ENCODE measurements at places on chromosomes 16 and 17.
A peak's percentile ranks its signal among the peaks of the same experiment; 100 is the strongest.

- H3K4me1 ChIP-seq, result peaks cover 26% of the 10 kb centered on the region
- H3K36me3 ChIP-seq, result no peaks in the 10 kb centered on the region
- peak overlapping the region; percentile 93 for H3K27ac ChIP-seq
- DNase-seq, result peak; percentile 41
- H3K27me3 ChIP-seq, result no peaks in the 10 kb centered on the region
Measured at GRCh38 chr17:75457047-75457654, 716 bp downstream of the TMEM94 start.

DNA sequence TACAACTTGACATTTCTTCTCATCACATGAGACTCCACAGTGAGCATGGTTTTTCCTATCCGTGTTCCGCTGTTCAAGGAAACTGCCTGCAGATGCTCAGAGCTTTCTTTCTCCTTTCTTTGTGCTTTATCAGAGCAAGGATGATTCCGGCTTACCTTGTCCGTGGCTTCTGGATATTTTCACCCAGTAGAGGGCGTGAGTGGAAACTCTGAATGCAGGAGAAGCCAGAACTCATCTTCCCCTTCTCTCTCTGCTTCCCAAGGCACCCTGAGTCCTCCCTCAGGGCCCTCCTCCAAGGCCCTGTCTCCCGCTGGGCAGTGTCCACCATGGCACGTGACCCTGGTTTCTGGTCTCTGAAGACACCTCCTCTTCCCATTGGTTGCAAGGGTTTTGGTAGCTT, 721.1 kb upstream of the RBFOX1 start:
- no peak overlapping the region for H3K4me3 ChIP-seq
- H3K27ac ChIP-seq, result no peak overlapping the region
- DNase-seq, result peak; percentile 26
- H3K4me1 ChIP-seq, result no peaks in the 10 kb centered on the region
- no peaks in the 10 kb centered on the region for H3K27me3 ChIP-seq

- H3K4me1 ChIP-seq, result peaks cover 3% of the 10 kb centered on the region
- H3K4me3 ChIP-seq, result no peak overlapping the region
- no peak for DNase-seq
- peaks cover 24% of the 10 kb centered on the region for H3K36me3 ChIP-seq
- H3K27me3 ChIP-seq, result peaks cover 10% of the 10 kb centered on the region
Measured at GRCh38 chr16:89115216-89115861, 21.7 kb downstream of the ACSF3 start.

- H3K27me3 ChIP-seq, result peaks cover 3% of the 10 kb centered on the region
- H3K27ac ChIP-seq, result no peak overlapping the region
- DNase-seq, result no peak
- H3K36me3 ChIP-seq, result no peaks in the 10 kb centered on the region
Measured at GRCh38 chr16:46737621-46738214, 10.4 kb downstream of the MYLK3 start.

- peaks cover 33% of the 10 kb centered on the region for H3K36me3 ChIP-seq
- DNase-seq, result no peak
- peaks cover 20% of the 10 kb centered on the region for H3K4me1 ChIP-seq
Measured at GRCh38 chr17:64769712-64770111, 107.6 kb upstream of the SMURF2 start.

- no peak within 1 kb of the TSS for H3K27ac ChIP-seq
- peaks cover 11% of the 10 kb centered on the region for H3K4me1 ChIP-seq
- DNase-seq, result no peak
- peaks cover 16% of the 10 kb centered on the region for H3K27me3 ChIP-seq
- H3K36me3 ChIP-seq, result peaks cover 20% of the 10 kb centered on the region
Measured at GRCh38 chr16:57999971-58000705, at the start of gene ZNF319. Gene ZNF319, minus strand, starts transcription at chr16:58000672. Its CDS starts 2,407 bp downstream, at chr16:57998265.

DNA sequence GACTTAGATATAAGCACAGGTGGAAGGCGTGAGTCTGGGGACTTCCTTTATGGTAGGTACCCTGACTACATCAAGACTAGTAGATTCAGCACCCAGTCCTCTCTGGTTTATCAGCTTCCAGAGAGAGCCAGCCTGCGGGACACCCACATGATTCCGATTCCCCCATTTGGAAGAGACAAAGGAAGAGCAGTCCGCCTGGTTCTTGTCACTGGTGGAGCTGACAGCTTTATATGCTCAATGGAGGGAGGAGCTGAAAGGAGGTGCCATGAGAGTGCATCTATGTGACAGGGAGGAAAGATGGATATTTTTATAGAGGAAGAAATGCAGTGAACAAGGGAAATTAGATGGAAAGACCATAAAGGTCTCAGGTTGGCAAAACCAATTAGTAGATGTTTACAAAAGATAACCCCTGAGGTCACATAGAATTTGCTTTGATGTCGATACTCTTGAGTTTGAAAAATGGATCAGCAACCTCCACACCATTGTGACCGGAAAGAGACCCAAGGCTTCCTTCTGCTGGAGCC, 437.7 kb downstream of the PMP22 start:
- no peaks in the 10 kb centered on the region for H3K4me1 ChIP-seq
- H3K27me3 ChIP-seq, result no peaks in the 10 kb centered on the region

DNA sequence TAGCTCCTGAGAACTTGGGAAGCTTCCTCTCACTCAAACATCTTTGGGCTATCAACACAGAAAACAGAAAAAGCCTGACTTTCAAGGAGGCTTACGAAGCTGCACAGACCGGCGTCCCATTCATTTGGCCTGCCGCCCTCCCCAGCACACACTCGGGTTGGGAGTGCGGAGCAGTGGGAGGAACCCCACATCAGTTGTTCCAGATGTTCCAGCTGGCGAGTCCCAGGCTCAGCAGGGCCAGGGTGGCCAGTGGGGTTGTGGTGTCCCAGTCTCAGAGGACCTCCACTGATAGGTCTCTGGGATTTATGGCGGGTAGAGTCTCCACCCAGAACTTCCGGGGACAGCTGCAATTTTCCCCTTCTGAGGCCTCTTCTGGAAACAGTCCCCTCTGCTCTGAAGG, 43.1 kb upstream of the DLX4 start:
- no peak for DNase-seq
- H3K4me3 ChIP-seq, result no peak overlapping the region
- H3K4me1 ChIP-seq, result no peaks in the 10 kb centered on the region
- H3K27me3 ChIP-seq, result peaks cover 15% of the 10 kb centered on the region
- no peaks in the 10 kb centered on the region for H3K36me3 ChIP-seq
- no peak overlapping the region for H3K27ac ChIP-seq

- peaks cover 2% of the 10 kb centered on the region for H3K36me3 ChIP-seq
- no peak for DNase-seq
- peaks cover 11% of the 10 kb centered on the region for H3K4me1 ChIP-seq
- no peak overlapping the region for H3K4me3 ChIP-seq
- H3K27ac ChIP-seq, result no peak overlapping the region
- peaks cover 3% of the 10 kb centered on the region for H3K27me3 ChIP-seq
Measured at GRCh38 chr16:23821875-23822688, 13.7 kb upstream of the PRKCB start.

DNA sequence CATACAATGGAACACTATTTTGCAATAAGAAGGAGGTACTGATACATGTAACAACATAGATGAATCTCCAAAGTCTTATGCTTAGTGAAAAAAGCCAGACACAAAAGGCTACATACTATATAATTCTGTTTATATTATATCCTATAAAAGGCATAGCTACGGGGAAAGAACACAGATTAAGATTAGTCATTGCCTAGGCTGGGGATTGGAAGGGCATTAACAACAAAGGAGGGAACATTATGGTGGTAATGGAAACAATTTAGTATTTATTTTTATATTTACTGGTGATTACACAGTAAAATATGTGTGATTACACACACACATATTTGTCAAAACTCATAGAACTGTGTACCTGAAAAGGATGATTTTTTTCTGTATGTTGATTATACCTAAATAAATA, 278.1 kb downstream of the ZFHX3 start:
- H3K27ac ChIP-seq, result no peak overlapping the region
- no peak for DNase-seq
- H3K36me3 ChIP-seq, result peaks cover 3% of the 10 kb centered on the region
- H3K4me3 ChIP-seq, result no peak overlapping the region

DNA sequence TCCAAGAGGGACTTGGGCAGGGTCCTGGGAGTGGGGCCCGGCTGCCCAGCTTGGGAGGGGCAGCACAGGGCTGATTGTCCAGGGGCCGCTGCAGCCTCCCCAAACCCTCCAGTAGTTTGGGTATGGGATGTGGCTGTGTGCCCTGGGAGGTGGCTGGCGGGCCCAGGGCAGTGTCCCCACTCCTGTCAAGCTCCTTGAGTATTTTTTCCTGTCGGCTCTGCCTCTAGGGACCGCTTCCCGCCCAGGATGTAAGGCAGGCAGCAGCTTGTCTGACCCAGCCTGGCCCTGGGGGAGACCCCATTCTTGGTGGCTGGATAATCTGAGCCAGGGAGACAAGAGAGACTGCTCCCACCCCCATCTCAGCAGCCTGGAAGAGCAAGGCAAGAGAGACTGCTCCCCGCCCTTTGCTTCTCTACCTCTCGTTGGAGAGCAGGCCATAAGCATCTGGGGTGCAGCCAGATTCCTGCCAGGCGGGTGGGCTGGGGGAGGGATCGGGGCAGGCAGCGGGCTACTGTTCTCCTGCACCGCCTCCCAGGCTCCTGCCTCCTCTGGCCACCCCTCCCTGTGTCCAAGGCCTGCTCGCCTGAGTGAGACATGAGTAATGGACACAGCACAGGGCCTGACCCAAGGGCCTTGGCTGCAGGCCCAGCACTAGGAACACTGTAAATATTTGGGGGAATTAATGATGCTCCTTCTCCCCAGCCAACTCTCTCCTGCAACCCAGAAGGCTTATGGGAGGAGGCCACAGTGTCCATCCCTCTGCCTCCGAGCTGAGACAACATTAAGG, 18.4 kb upstream of the ITGA3 start:
- peaks cover 9% of the 10 kb centered on the region for H3K27me3 ChIP-seq
- no peaks in the 10 kb centered on the region for H3K4me1 ChIP-seq
- no peak overlapping the region for H3K27ac ChIP-seq
- DNase-seq, result no peak

DNA sequence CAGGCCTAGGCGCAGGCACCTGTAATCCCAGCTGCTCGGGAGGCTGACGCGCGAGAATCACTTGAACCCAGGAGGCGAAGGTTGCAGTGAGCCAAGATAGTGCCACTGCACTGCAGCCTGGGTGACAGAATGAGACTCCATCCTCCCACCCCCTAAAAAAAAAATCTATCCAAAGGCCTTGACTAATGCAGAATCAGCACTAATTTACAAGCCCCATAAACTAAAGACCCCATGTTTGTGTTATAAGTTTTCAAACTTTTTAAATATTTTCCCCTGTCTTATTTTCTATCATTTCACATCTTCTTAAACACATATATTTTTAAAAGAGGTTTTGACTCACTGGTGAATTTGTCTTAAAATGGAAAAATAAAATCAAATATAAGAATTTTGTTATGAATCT, 713.1 kb downstream of the WWOX start:
- H3K4me3 ChIP-seq, result no peak overlapping the region
- peaks cover 41% of the 10 kb centered on the region for H3K4me1 ChIP-seq
- no peak for DNase-seq
- peaks cover 2% of the 10 kb centered on the region for H3K27me3 ChIP-seq
- H3K27ac ChIP-seq, result no peak overlapping the region

- peaks cover 61% of the 10 kb centered on the region for H3K36me3 ChIP-seq
- peaks cover 8% of the 10 kb centered on the region for H3K27me3 ChIP-seq
- peak overlapping the region; percentile 82 for H3K27ac ChIP-seq
Measured at GRCh38 chr17:21007646-21008045, 35.2 kb downstream of the USP22 start.

GRCh38 chr17:82062984-82063368, 2.6 kb downstream of the DUS1L start:
- H3K36me3 ChIP-seq, result no peaks in the 10 kb centered on the region
- no peak overlapping the region for H3K4me3 ChIP-seq
- peaks cover 3% of the 10 kb centered on the region for H3K4me1 ChIP-seq
- H3K27me3 ChIP-seq, result peaks cover 12% of the 10 kb centered on the region
- DNase-seq, result no peak
- no peak overlapping the region for H3K27ac ChIP-seq

DNA sequence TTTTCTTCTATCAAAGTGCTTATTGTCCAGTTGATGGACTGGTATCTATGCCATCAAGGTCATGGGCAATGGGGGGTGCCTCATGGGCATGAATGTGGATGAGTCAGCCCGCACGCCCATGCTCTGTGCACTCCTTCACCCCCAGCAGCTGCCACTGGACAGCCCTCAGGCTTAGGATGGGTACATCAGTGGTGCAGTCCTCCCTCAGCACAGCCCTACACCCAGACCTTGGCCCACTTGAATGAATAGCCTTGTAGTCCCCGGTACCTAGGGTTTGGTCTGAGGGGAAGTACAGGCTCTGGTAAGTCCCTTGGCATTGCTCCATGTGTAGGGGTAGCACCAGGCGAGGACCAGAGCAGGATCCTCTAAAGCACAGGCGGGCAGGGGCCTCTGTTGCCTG, 10.4 kb upstream of the GNA13 start:
- DNase-seq, result no peak
- no peak overlapping the region for H3K27ac ChIP-seq
- H3K4me1 ChIP-seq, result peaks cover 2% of the 10 kb centered on the region
- no peak overlapping the region for H3K4me3 ChIP-seq
- H3K36me3 ChIP-seq, result no peaks in the 10 kb centered on the region
- H3K27me3 ChIP-seq, result peaks cover 1% of the 10 kb centered on the region

GRCh38 chr17:19492141-19492540, 41.5 kb upstream of the SLC47A1 start:
- DNase-seq, result no peak
- no peak overlapping the region for H3K27ac ChIP-seq
- H3K4me1 ChIP-seq, result peaks cover 4% of the 10 kb centered on the region
- H3K27me3 ChIP-seq, result peaks cover 6% of the 10 kb centered on the region
- H3K4me3 ChIP-seq, result no peak overlapping the region
- H3K36me3 ChIP-seq, result no peaks in the 10 kb centered on the region

All from endothelial cell (in vitro differentiated cells).